Endothelial cell of umbilical vein (primary cell): ENCODE measurements at places on chromosomes 4 and X. TPM values are rescaled to one million over a fixed set of nuclear protein-coding genes. Genes with fewer than 3 reads are reported as not detected.

DNA sequence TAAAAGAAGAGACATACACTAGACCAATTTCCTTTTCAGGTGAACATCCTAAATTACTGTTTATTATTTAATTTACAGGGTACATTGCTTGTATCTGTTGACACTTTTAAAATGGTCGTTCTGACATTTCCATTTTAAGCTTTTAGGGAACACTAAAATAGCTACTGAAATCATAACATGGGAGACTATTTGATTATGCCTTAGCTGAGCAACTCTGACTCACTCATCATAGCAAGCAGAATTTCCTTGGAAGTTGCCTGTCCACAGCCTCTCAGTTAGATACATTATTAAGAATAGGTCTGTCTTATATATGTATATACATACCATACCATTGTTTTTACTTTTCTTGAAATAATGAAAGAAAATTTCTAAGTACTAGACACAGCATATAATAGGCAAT, 22.0 kb downstream of the GUCY1B1 start:
- no peak for DNase-seq

NLGN3 gene
- 0.40 and 0.85 TPM in 2 replicates for total RNA-seq

GSX2 gene
- not detected in 2 replicates for total RNA-seq

MRPL1 gene
- total RNA-seq, result 38.6 and 42.9 TPM in 2 replicates

FAM53A gene
- 1.3 and 1.7 TPM in 2 replicates for total RNA-seq

- DNase-seq, result no peak
Measured at GRCh38 chr4:52993771-52994170, 131.7 kb downstream of the RASL11B start.

DNA sequence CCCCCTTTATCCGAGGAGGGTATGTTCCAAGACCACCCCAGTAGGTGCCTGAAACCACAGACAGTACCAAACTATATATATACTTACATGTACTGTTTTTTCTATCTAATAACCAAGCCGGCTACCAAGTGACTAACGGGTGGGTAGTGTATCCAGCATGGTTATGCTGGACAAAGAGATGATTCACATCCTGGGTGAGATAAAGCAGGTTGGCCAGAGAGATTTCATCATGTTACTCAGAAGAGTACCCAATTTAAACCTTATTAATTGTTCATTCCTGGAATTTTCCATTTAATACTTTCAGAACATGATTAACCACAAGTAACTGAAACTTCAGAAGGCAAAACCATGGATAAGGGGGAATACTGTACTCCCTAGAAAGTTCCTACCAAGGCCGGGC, 46.5 kb downstream of the RFC1 start:
- DNase-seq, result peak; percentile 10

GRCh38 chrX:154545673-154546274, 872 bp downstream of the G6PD start:
- no peak for DNase-seq

C4orf50 gene
- not detected in 2 replicates for total RNA-seq

- DNase-seq, result no peak
Measured at GRCh38 chr4:102064747-102065442, 274.4 kb downstream of the BANK1 start.

DNA sequence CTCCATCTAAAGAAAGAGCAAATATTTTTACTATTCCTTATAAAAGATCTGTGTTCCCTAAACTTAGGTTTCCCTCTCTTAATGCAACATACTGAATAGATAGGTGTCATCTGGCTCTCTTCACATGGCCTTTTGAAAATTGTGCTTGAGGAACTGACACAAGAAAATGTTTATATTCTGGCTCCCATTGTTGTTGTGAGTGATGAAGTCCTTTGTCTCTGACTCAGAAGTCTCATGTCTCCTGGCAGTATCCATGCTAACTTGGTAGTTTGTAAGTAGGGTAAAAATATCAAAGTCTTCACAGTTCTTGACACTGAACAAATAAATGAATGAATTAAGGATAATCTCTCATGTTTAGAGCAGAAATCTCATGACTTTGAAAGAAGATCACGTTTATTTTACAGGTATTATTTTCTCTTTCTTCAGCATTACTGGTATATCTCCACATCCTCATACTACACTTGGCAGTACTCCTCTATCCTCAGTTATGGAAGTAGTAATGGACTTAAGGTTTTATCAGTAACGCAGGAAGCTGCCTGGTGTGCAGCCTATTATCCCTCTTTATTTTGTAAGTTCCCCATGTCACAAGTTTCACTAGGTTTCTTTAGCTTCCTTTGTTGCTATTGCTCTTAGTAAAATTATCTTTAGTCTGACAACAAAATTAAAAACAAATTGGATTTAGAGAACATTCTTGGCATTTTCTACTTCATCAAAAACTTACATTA, 14.2 kb upstream of the PABPC4L start:
- no peak for DNase-seq

DNA sequence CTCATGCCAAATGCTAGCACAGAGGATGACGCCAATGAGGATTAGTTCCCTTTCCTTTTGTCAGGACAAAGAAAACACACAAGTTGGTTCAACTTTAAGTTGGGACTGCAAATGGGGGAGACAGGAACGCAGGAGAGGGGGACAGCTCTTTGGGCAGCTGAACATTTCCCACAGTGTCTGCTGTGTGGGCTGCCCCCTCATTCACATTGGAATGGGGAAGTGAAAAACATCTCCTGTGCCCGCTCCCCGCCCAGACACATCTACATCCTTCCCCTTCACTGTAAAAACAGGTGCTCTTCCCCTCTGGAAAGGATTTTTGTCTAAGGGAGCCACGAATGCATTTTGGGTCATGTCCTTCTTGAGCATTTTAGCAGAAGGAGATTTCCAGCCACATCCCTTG, 44.5 kb upstream of the TBC1D9 start:
- no peak for DNase-seq

DNA sequence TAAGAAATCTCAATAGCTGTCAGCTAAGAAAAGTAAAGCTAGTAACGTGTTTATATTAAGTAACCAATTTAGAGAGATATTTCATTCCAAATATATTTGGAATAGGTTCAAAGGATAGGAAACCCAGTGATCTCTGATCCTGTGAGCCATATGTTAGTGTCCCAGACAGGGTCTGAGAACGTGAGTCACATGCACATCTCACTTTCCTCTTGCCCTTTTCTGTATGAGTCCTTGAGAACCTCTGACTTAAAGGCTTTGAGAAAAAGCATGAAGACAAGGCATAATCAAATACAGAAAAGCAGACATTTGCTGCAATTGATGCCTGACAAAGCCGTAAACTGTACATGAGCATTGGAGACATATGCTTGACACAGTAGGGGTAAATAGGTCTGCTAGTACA, 655.1 kb upstream of the ADGRL3 start:
- no peak for DNase-seq

CHRDL1 gene
- not detected in 2 replicates for total RNA-seq

DNA sequence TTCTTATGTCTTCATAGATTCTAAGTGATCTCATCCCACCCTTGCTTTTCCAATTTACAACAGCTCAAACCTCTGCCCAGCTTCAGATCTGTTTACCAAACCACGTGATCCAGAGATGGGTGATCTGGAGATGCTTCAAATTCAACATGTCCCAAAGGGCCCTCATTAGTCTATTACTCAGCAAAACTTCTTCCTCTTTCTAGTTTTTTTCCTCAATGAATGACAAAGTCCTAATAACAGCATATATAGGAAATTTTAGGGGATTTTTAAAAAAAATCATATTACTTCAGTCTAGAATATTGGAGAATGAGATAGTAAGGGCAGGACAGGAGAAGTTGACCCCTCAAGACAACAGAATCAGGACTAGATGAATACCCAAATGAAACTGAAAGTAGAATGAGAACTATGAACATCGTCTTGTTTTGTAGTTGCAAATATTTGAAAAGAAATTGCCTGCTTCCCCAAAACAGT, 127.1 kb downstream of the CFAP299 start:
- no peak for DNase-seq

DNA sequence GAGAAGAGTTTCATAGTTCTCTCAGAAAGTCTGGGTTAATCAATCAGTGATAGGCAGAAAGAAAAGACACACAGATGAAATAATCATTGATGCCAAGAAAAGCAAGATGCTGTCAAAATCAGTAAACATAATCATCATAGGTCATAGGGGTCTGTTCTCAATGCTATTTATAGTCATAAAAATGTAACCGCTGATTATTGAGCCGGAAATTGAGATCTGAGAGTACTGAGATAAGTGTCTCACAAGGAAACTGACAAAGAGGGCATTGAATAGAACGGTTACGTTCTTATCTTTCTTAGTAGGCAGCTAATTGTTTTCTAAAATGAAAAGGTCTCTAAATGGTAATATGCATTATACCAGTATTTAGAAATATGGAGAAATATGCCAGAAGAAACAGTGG, 1686.1 kb upstream of the AGA start:
- no peak for DNase-seq

CT55 gene
- total RNA-seq, result not detected in 2 replicates

STOX2 gene
- total RNA-seq, result 0.02 and 0.24 TPM in 2 replicates

DNA sequence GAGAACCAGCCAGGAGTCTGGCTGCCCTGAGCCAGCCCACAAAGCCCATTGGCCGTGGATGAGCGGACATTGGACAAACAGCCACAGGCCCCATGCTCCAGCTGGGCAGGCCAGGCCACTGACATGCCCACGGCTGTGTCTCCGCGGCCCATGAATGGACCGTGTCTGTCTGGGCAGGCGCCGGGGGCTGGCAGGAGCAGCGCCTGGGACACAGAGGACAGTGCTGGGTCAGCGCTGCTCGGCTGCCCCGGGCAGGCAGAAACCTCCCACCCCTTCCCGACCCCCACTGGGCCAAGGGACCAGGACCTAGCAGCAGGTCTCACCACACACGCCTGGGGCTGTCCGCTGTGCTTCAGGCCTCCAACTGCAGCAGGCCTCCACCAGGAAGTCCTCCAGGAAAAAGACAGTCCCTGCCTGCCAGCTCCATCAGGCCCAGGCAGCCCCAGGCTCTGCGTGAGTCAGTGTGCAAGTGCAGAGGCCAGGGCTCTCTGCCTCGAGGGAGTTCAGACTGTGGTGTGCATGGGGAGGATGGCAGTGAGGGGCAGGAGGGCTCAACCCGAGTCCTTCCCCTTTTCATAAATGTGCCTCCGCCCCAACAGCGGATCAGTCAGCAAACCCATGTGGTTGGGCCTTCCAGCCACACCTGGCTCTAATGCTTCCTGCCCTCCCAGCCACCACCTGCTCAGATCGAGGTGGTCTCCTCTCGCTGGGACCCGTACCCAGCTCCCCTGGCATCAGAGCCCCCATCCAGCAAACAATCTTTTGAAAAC, 17.2 kb upstream of the FGFR3 start:
- no peak for DNase-seq

CT83 gene
- not detected in 2 replicates for total RNA-seq

GRCh38 chr4:182427554-182427953, 184.4 kb downstream of the TENM3 start:
- no peak for DNase-seq

IRS4 gene
- total RNA-seq, result not detected in 2 replicates

FAM156A gene
- total RNA-seq, result 15.3 and 18.2 TPM in 2 replicates

DNA sequence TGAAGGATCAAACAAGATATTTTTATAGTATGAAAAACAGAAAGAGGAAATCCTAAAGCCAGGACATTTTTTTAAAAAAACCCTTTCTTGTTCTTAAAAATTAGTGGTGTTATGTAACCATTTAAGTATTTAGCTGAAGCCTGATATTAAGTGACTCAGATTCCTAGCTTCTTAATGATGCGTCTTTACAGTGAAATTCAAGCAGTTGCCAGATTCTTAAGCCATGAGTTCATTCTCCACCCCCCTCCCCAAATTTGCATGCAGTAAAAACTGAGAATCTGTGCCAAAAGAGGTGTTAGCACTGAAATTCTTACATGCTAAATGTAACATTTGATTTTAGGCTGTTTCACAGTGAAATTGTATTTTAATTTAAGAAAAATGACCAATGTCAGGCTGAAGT, 180.8 kb downstream of the RAPGEF2 start:
- peak; percentile 61 for DNase-seq

PAGE1 gene
- not detected in 2 replicates for total RNA-seq

NAP1L5 gene
- total RNA-seq, result 6.1 and 7.6 TPM in 2 replicates

- DNase-seq, result no peak
Measured at GRCh38 chrX:42704454-42704853, 73.5 kb downstream of the PPP1R2C start.

DNA sequence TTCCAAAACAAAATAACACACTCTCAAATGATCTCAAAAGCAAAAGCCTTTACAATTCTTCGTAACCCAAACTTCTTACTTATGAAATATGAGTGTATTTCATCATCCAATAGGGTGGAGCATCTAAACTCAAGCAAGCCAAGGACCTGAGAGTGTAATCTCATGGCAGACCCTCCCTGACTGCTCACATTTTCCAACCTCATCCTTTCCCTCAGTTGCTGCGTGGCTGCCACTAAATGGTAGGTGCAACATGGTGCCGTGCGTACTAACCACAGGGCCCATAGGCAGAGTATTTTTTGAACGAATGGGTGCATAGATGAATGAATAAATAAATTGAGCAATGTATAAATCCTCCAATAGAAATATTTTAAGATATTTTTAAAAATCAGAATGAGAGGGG, 45.4 kb downstream of the TTC29 start:
- no peak for DNase-seq

- DNase-seq, result no peak
Measured at GRCh38 chr4:146407257-146407656, 114.5 kb downstream of the SLC10A7 start.

- no peak for DNase-seq
Measured at GRCh38 chr4:139144911-139145551, 32.0 kb downstream of the ELF2 start.

GRCh38 chrX:37685381-37686359, at the start of gene XK:
TSS of gene XK (plus strand) at chrX:37685791. CDS start at chrX:37685962, 171 bp downstream.
- DNase-seq, result peak; percentile 1

- DNase-seq, result peak; percentile 7
Measured at GRCh38 chrX:38175139-38175538, 45.5 kb downstream of the SRPX start.

CRMP1 gene
- total RNA-seq, result not detected in 2 replicates

- no peak for DNase-seq
Measured at GRCh38 chr4:7736436-7737267, 203.0 kb downstream of the AFAP1 start.

SSX4 gene
- not detected in 2 replicates for total RNA-seq

GRCh38 chrX:123475068-123475724, 257.7 kb downstream of the THOC2 start:
- DNase-seq, result no peak

DNA sequence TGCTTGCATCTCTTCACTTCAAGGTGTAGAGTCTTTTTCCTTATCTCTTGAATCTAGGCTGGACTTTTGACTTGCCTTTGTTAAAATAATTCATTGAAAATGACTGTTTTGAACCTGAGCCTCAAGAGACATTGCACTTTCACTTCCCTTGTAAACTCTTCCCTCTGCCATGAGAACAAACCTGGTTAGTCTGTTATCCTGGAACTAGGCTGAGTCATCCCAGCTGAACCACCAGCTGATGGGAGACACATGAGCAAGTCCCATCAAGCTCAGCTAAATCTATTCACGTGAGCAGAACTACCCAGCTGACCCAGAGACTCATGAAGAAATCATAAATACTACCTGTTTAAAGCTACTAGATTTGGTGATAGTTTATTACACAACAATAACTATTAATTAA, 202.3 kb upstream of the CENPE start:
- DNase-seq, result no peak

MTTP gene
- not detected in 2 replicates for total RNA-seq
